ENCODE measurements at places on chromosomes 13 and 19.

DNA sequence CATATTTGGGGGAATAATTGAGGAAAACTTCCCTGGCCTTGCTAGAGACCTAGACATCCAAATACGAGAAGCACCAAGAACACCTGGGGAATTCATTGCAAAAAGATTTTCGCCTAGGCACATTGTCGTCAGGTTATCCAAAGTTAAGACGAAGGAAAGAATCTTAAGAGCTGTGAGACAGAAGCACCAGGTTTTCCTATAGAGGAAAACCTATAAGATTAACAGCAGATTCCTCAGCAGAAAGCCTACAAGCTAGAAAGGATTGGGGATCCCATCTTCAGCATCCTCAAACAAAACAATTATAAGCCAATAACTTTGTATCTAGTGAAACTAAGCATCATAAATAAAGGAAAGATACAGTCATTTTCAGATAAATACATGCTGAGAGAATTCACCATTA lies 114.9 kb downstream of the PIBF1 start:
- no peak for DNase-seq

DNA sequence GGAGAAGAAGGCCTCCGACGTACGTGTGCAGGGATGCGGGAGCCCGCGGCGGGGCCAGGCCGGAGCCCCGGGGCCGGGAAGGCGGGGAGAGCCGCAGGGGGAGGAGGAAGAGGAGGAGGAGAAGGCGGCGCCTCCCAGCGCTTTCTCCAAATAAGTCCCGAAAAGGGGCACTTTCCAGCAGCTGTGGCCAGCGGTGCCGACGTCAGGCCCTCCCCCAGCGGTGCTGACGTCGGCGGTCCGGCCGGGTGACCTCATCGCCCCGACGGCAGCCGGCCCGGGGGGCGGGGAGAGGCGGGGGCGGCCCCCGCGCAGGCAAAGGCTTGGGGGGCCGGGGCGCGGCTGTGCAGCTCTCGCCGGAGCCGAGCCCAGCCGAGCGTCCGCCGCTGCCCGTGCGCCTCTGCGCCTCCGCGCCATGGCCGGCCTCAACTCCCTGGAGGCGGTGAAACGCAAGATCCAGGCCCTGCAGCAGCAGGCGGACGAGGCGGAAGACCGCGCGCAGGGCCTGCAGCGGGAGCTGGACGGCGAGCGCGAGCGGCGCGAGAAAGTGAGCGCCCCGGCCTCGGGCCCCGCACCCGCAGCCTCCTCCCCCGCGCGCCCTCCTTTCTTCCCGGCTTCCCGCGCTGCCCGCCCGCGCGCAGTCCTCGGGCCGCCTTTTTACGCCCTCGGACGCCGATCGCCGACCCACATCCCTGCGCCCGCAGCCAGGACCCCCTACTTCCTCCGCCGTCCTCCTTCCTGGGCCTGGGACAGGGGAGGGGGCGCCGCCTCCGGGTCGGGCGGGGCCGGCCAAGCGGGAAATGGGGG lies at the start of gene TPM4:
TSS of gene TPM4 (plus strand) at position 342 of the 804 bp plus-strand sequence. CDS start at position 413, 71 bp downstream.
- peak; percentile 34 for DNase-seq

DNA sequence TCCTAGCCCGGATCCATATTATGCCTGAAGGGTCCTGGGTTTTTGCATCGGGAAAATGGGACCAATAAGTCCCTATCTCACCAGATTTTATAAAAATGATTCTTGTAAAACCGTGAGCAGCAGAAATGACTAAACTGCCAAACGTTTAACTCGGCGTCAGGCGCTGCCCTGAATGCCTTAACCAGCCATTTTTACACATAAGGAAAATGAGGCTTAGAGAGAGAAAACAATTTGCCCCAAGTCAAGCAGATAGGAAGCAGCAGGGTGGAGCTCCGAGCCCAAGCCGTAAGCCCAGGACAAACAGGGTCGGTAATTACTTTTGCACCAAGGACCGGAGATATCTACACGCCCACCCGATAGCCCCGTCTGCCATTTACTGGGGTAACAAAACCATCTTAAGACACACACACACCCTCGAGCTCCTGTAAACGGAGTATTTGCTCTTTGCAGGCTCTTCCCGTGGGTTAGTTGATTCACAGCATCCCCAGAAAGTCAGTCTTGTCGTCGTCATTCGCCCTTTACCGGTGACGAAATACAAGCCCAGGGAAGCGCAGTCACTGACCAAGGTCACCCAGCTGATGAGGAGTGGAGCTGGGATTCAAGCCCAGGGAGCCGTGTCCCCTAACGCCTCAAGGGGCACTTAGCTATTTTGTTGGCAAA lies 16.0 kb upstream of the MRI1 start:
- DNase-seq = no peak

- no peak for DNase-seq
These were observed 43.7 kb downstream of the TMEM255B start for GRCh38 chr13:113802761-113803160.

- no peak for DNase-seq
These were observed 2.5 kb downstream of the PRTN3 start for GRCh38 chr19:843180-843835.

DNA sequence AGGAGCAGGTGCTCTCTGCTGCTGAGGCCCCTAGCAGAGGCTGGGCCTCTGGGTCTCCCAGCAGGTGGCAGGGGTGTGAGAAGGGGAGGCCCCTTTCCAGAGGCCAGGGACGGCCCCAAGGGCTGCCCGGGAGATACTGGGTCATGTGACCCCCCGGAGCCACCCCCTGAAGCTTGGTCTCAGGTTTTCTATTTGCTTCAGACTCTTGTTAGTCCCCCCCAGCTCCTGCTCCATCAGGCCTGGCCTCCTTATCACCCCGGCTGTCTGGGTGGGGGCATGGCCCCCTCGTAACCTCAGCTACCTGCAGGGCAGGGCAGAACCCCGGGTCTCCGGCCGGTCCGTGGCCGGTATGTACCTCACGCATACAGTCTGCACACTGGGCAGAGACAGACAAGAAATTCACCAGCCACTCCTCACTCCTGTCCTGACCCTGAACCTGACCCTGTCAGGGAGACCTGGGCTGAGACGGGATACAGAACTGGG lies 13.2 kb upstream of the TCF3 start:
- DNase-seq = no peak

GRCh38 chr19:39843919-39844793 lies 2.0 kb downstream of the FBL start:
- DNase-seq = peak; percentile 62
